Right ventricle myocardium superior (tissue), 1 donor: ENCODE measurements at places on chromosomes 7 and 10.

GRCh38 chr7:113636727-113637421, 281.9 kb downstream of the PPP1R3A start:
- DNase-seq = no peak

DNA sequence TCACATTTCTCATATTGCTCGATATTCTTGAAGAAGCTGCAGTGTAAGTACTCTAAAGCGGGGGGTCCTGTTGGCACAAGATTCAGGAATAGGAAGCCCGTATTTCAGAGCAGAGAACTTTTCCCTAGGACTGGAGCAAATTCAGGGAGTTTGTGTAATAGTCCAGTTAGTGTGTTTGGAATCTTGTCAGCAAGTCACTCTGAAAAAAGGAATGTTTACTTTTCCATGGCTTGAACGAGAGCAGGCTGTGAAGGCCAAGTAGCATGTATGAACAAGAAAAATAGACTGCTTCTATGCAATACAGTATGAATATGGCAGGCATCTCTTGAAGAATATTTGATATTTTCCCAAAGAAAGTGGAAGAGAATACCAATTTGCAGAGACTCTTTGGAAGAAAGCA, 39.8 kb downstream of the CDC123 start:
- no peak for DNase-seq

DNA sequence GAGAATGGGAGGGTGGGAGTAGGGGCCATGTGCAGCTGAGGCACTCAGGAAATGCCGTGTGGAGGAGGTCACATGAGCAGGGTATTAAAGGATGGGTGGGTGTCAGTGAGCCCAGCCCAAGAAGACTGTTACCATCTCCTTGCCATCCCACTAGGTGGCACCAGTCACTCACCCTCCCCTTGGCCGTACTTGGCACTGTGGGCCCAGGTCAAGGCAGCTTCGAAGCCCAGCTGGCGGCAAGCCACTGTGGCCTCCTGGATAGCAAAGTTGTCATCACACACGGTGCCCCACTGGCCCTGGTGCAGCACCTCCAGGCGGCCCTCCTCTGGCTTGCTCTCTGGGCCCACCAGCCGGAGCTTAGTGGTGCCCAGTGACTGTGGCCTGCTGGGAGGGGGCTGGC, 5.4 kb downstream of the LOXL4 start:
- peak; percentile 81 for DNase-seq

DNA sequence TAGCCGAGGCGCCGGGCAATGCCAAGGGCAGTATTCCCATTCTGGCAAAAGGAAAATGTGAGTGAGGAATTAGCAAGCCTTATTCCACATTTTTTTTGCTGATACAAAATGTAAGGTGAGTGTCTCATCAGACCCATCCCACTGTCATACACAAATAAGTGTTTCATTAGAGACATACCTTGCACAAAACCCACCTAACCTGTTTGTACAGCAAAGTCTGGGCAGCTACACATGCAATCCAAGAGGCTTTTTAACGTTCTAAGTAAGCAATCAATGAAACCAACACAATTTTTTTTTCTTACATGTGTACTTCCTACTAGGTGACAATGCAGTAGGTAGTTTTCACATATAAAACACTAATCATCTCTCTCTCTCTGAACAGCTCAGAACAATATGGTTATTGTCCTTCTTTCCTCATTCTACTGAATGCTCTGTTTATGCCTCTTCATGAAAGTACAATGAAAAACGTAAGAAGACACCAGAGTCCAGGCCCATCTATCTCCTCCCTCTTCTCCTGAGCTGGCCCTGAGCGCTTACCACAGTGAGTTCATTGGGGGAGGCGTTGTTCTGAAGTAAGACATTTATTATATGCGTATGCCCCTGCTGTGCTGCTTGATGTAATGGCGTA, 217.2 kb downstream of the ANK3 start:
- no peak for DNase-seq

GRCh38 chr10:94524146-94524545, 21.4 kb upstream of the HELLS start:
- no peak for DNase-seq

- peak; percentile 42 for DNase-seq
Observed at GRCh38 chr7:12403287-12404181, at the start of gene VWDE. Gene VWDE, minus strand, starts transcription at chr7:12403865. Its CDS starts 149 bp downstream, at chr7:12403716.

GRCh38 chr10:9305018-9305655, 1250.6 kb downstream of the GATA3 start:
- no peak for DNase-seq

- no peak for DNase-seq
Observed at GRCh38 chr10:43926875-43927406, 278.3 kb upstream of the ZNF32 start.

DNA sequence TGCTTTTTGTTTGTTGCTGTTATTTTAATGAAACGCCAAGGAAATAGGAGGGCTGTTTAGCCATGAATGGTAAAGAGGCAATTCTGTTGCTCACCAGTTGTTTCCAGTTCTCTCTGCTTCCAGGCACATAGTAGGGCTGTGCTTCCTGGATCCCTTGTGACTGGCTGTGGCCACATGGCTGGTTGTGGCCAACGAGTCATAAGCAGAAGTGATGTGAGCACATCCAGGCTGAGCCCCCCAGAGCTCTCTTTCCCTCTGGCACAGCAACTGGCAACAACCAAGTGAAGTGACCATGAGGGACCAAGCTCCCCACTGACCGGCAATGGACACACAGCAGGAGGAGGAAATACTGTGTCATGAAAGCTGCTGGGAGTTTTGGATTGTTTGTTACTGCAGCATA, 10.3 kb downstream of the GRID1 start:
- DNase-seq = peak; percentile 14

DNA sequence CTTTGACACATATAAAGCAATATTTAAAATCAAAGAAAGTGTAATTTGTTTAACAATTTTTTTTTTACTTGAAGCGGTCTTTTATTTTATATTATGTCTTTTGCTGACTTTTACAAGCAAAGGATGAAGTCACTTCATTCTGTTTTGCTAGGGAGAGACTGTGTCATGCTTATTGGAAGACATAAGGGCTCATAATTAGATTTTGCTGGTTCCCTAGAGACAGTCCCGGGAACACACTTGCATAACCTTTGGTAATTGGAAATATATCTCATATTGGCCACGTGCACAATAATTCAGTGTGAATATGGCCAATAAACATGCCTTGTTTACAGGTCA, 448 bp upstream of the NET1 start:
- no peak for DNase-seq

DNA sequence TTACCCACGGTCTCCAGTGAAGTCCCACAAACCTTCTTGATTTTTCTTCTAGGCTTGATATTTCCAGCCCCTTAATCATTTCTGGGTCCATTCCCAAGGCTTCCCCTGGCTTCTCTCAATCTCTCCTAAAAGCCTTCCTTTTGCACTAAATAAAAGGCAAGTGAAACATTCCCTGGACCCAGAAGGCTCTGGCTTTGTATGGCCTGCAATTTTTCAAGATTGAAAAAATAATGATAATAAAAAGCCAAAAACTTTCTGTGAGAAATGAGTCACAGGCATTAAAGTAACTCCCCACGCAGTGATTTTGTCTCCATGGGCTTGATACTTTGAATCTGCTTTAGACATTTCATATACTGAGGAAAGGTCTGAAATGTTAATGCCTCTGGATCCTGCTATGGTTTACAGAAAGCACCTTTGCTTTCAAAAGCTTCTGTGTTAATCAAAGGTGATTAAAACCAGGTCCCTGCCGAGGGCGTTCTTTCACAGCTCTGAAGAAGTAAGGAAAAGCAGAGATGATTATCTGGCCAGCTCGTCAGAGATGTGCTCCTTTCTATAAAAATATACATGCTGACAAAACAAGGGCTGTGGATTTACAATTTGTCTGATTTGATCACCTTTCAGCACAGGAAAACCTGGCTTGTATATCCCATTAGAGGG, 118.9 kb upstream of the TMEM72 start:
- no peak for DNase-seq

DNA sequence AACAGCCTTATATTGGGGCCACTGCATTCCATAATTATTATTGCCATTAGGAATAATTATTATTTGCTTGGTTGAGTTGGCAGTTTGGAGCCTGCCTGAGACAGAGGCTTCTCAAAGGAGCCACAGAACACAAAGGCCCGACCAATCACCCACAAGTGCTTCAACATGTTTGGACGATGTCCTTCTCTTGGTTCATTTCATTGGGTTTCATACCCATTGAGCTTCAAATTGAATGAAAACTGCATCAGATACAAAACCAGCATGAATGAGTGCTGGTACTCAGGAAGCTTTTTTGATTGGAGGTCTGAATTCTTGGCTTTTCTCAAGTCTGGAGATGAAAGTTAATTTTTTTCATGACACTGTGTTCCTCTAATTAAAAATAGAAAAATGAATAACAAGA, 168.3 kb downstream of the CREB5 start:
- DNase-seq = no peak

DNA sequence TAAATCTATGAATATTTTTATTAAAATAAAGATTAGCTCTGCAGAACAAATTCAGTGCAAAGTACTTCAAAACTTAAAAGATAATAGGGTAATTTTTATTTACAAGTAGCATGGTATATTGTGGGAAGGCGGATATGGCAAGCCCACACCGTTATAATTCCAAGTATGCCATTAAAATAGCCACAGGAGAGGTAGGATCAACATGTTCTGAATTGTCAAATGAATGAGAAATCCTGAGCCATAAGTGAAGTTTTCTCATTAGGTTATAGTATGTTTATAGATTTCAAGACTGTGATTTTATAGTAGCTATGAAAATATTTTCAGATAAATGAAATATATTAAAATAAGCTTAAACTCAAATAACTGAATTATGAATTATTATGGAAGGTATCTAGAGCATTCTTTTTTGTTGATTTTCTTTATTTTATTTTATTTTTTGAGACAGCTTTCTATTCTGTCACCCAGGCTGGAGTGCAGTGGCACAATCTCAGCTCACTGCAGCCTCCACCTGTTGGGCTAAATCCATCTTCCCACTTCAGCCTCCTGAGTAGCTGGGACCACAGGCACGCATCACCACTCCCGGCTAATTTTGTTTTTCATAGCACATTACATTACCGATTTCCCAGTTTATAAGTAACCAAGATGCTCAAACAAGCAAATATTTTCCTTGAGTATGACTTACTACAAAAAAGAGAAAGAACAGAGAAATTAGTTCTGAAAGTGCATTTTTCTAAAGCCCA, 956.6 kb downstream of the GATA3 start:
- DNase-seq = no peak

GRCh38 chr7:99844328-99844727, 16.5 kb downstream of the CYP3A43 start:
- DNase-seq = no peak

DNA sequence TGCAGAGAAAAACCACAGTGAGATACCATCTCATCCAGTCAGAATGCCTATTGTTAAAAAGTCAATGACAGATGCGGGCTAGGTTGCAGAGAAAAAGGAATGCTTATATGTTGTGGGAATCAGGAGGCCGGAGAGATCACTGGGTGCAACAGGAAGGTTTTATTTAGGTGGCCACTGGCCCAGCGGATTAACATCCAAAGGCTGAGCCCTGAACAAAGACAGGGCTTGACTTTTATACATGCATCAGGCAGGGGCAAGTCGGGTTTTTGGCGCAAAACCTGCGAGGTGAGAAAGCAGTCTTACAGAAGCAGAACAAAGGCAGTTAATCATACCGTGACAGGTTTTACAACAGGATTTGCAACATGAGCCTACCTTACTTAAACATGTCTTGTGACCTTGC, 620 bp downstream of the ZNF117 start:
- DNase-seq = no peak

- peak; percentile 48 for DNase-seq
Observed at GRCh38 chr10:125083576-125083920, 76.8 kb downstream of the CTBP2 start.

- DNase-seq = no peak
Observed at GRCh38 chr10:131636841-131637724, 263.7 kb upstream of the PPP2R2D start.

DNA sequence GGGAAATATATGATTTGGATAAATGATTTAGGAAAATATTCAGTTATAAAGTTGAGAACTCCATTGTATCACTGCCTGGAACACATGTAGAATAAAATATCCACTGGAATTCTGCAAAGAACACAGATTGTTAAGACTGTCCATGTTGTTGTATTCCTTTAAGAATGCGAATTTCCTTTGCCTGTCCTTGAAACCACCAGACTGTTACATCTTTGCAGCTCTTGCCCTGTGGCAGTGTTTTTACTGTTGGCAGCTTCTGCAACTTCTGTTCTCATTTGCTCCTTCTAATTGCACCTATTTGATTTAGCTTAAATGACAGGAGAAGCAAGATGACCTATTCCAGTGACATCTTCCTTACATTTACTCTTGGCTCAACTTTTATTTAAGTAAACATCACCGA, 39.7 kb downstream of the MALSU1 start:
- DNase-seq = no peak

DNA sequence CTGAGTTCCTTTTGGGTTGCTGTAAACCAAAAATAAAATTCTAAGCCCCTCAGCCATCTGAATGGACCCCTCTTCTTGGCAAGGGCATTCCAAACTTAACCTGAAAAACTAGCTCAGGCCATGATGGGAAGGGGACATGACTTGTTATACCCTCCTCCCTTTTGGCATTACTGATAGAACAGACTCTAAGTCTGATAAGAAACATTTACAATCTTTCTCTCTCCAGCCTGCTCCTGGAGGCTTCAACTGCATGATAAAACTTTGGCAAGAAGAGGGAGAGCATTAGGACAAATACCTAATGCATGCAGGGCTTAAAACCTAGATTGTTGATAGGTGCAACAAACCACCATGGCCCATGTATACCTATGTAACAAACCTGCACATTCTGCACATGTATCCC, 40.9 kb upstream of the ATOH7 start:
- no peak for DNase-seq

DNA sequence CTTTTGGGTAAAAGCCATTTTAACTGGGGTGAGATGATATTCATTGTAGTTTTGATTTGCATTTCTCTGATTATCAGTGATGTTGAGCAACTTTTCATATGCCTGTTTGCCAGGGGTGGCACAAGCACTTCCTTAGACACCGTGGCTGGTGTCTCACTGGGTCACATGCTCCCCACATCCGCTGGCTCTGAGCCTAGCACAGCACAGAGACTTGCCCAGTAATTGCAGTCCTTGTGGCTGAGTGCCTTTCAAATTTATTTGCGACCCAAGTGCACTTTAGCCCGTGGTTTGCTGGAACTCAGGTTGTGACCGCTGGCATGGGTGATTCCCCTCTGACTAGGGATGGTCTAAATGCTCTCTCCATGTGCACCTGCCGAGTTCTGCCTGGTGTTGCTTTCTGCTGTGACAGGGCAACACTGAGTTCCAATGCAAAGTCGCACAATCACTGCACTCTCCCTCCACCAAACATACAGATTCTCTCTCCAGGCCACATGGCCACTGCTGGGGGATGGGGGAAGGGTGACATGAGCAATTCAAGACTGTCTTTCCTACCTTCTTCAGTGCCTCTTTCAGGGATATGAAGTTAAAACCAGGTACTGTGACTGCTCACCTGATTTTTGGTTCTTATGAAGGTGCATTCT, 66.5 kb downstream of the ZNF277 start:
- DNase-seq = no peak

DNA sequence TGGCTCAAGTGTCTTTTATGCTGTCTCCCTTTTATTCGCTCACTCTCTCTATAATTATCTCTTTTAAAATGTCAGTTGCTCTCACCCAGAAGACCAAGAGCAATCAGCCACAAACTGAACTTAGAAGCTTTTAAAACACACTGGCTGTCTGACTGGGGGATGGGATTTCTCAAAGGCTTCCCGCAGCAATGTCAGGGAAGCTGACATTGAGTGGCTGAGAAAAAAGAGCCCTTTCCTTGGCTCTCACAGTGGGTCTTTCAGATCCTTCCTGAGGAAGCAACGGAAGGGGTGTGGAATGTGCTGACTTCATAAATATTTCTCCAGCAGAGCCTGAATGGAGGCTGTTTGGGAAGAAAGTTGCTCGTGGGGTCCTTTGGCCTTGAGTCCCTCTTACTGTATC, 445.7 kb upstream of the C7orf33 start:
- DNase-seq = no peak
